ENCODE measurements at places on chromosomes 3 and 15.

GRCh38 chr15:79812541-79812940 lies 84.3 kb downstream of the MTHFS start:
- no peak for DNase-seq

DNA sequence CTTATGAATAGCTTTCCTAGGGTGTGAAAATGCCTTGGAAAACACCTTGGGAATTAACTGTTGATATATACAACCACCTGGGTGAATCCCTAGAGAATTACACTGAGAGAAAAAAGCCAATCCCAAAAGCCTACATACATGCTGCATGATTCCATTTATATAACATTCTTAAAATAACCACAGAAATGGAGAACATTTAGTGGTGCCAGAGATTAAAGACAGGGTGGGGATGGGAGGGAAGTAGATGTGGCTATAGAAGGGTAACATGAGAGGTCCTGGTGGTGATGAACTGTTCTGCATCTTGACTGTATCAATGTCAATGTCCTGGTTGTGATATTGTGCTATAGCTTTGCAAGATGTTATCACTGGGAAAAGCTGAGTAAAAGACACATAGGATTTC lies 291.0 kb downstream of the CLSTN2 start:
- DNase-seq = no peak

DNA sequence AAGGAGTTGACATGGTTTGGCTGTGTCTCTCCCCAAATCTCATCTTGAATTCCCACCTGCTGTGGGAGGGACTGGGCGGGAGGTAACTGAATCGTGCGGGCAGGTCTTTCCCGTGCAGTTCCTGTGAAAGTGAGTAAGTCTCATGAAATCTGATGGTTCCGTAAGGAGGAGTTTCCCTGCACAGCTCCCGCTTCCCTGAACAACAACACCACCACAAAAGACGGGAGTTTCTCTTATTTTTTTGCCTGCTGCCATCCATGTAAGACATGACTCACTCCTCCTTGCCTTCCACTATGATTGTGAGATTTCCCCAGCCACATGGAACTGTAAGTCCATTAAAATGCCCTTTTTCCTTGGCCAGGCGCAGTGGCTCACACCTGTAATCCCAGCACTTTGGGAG lies 22.7 kb downstream of the XXYLT1 start:
- no peak for DNase-seq

DNA sequence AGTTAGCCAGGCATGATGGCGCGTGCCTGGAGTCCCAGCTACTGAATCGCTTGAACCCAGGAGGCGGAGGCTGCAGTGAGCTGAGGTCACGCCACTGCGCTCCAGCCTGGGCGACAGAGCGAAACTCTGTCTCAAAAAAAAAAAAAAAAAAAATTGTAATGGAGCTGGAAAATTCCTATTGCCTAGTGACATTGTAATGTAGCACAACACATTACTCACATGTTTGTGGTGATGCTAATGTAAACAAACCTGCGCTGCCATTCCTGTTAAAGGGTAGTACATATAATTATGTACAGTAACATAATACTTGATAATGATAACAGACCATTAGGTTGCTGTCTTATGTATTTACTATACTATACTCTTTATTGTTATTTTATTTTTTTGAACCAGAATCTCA lies 39.1 kb downstream of the KNL1 start:
- no peak for DNase-seq

- DNase-seq = no peak
Observed at GRCh38 chr3:179432451-179432850, 18.8 kb downstream of the GNB4 start.

DNA sequence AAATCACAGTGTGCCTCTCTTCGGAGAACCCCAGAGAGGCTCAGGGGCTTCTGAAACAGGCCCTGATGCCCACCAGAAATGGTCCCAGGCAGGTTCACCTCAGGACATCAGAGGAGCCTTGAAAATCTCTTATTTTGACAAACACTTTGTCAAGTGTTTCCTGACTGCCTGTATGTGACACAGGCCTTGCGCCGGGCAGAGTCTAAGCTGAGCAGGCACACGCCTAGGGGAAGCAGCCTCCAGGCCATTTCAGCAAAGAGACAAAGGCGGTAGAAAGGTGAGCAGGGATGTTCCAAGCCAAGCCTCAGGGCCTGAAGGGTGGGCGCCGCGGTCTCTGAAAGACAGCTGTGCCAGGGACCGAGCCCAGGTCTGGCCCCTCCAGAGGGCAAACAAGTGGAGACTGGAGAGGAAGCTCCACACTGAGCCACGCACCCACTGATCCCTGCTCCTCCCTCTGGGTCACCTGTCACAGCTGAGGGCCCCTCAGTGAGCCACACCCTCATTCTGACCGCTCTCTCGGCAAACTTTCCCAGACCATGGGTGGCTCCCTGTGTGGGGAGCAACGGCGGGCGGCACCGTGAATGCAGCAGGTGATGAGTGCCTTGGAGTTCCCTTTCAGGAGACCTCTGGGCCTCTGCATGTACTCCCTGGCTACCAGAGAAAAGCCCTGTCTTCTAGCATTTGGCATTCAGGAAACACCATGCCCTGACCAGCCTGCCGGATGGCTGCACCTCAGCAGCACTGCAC lies 136.1 kb downstream of the ADAMTS17 start:
- DNase-seq = no peak

DNA sequence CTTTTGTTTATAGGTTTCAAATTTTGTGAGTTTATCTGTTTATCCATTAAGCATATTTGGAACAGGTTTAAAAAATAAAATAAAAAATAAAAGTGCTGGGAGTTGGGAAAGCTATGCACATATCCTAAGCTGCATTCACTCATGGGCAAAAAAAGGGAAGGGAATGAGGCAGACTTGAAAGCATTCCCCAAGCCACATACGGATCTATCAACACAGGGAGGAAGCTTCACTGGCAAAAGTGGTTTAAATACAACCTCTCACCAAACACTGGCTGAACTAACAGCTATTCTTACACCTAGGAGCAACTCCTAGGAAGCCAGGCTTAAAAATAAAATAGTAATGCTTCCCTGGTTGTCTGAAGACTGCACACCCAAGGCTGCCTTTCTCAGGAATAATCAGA lies 101.2 kb downstream of the PCCB start:
- DNase-seq = no peak

Data from effector memory CD8-positive, alpha-beta T cell (primary cell).